ENCODE measurements at places on chromosomes 6 and 20.

DNA sequence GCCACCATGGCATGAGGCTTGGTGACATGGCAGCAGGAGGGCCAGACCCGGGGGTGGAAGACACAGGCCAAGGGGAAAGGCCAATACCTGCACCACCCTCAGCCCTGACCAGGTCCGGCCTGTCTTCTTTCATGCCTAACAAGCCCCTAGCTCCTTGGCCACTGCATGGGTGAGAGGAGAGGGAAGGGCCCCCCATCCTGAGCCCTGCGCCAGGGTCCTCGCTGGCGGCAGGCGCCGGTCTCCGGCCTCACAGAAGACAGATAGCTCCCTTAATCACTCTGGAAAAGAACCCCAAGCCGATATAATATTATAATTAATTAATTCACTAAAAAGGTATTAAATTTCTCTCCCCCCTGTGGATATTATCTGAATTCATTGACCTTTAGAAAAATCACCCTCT is 41.4 kb downstream of the MDFI start:
- DNase-seq = no peak

- no peak for DNase-seq
Measured at GRCh38 chr20:43320536-43320935, 130.8 kb upstream of the PTPRT start.

- DNase-seq = no peak
Measured at GRCh38 chr20:542777-543368, 717 bp downstream of the CSNK2A1 start.

- DNase-seq = no peak
Measured at GRCh38 chr6:11296449-11297375, 64.2 kb upstream of the NEDD9 start.
